AG09319 (cell line): ENCODE measurements at places on chromosomes 16 and 17.
A peak's percentile ranks its signal among the peaks of the same experiment; 100 is the strongest.

GRCh38 chr17:76688165-76688622, 22.6 kb downstream of the MXRA7 start:
- DNase-seq: no peak

- no peak for DNase-seq
Observed at GRCh38 chr16:25501530-25502255, 190.1 kb upstream of the HS3ST4 start.

GRCh38 chr17:65892912-65893377, 299.0 kb downstream of the CEP112 start:
- DNase-seq: no peak

GRCh38 chr17:65901394-65901793, 290.5 kb downstream of the CEP112 start:
- no peak for DNase-seq

GRCh38 chr17:1630662-1631061, 2.0 kb upstream of the SLC43A2 start:
- DNase-seq: no peak

GRCh38 chr16:24820522-24820921, 25.2 kb upstream of the SLC5A11 start:
- no peak for DNase-seq

DNA sequence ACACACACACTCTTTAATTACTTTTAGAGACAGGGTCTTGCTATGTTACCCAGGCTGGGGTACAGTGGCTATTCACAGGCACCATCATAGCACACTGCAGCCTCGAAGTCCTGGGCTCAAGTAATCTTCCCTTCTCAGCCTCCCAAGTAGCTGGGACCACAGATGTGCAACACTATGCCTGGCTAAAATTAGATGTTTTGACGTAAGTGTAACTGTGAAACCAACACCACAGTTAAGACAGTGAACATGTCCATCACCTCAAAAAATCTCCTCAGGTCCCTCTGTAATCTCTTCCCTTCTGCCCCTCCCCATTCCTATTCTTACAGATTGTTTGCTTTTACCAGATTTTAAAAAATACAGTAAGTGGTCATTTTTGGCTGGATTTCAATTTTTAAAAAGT, 66.7 kb downstream of the RPGRIP1L start:
- DNase-seq: no peak

GRCh38 chr17:71548540-71549190, 572.2 kb upstream of the SOX9 start:
- DNase-seq: no peak

DNA sequence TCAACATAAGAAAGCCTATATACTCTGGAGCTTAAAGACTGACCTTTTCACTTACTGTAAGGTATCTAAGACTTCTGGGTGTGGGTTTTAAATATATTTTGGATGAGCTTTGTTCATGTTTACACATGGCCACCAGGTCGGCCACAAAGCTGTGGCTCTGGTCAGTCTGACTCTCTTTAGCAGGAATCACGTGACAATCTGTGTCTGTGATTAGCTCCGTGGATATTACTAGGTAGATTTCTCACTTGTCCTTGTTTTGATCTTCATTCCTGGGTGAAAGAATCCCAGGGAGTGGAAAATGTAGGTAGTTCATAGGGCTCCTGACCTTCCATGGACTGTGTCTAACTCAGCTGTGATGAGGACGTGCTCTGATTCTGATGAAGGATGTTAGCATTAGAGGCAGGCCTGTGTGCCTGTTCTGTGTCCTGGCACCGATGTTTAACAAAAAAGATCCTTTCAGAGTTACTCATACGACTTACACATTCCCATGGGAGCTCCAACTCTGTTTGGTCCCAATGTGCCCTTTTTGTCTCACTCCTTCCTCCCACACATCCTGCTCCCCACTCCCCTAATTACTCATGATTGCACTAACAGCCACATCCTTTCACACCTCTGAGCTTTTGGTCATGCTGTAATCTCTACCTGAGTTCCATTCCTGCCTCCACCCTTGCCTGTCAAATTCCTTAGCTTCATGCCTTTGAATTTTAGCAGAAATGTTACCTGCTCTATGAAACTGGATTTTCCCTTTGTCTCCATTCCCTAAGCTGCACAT, 425.1 kb downstream of the MAF start:
- no peak for DNase-seq

DNA sequence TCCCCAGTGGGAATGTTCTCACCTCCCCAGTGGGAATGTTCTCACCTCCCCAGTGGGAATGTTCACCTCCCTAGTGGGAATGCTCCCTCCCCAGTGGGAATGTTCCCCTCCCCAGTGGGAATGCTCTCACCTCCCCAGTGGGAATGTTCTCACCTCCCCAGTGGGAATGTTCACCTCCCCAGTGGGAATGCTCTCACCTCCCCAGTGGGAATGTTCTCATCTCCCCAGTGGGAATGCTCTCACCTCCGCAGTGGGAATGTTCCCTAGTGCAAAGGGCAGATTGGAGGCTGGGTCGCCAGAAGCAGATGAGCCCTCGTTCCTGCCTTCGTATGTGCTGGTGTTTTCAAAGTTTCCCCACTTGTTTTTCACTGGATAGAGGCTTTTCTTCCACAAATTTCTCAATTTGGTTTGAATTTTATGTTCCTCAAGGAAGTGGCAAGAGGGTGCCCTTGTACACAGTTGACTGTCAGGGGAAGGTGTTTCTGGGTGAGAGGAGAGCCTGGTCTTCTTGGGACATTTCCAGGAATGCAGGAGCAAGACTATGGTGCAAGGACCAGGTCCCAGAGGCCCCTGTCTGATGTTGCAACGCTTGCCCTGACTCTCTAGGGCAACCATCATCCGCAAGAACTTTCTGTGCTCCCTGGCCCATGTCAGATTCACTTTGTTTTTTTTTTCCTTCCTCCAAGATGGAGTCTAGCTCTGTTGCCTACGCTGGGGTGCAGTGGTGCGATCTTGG, 34.0 kb downstream of the TRARG1 start:
- no peak for DNase-seq

DNA sequence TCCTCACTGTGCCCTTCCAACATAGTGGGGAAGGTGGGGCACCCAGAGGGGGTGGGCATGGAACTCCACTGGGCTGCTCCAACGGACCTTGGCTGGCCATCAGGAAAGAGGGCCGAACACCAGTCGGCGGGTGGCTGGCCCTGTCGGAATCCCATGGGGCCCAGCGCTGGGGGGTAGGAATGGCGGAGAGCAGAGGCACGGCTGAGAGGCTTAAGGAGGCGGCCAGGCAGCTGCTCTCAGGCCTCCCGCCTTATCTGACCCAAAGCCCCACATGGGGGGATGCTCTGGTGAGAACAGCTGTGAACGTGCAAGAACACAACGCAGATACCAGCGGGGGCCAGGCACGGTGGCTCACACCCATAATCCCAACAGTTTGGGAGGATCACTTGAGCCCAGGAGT, 4.4 kb upstream of the MYO1C start:
- DNase-seq: no peak

- peak; percentile 95 for DNase-seq
Observed at GRCh38 chr17:1783834-1784611, 22.2 kb downstream of the SERPINF1 start.

DNA sequence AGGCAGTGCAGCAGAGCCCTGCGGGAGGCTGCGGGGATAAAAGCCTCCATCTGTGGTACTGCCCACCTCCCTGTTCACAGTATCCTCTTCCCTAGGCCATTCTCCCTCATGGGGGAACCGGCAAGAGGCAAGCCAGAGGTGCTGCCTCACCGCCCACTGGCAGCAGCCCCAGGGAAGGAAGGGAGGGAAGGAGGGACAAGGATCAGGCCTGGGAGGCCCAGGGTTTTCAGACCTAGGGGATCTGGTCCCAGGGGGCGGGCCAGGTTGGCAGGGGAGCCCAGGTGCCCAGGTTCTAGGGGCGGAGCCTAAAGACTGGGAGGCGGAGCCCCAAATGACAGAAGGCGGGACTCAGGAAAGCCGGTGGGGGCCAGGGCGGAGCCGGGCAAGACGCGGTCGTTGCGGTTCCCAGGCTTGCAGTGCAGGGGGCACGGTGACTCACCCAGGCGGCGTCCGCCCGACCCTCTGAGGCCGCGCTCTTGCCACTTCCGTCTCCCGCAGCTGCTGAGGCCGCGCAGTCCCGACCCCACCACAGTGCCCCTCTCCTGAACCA, 3.0 kb upstream of the MTMR4 start:
- DNase-seq: no peak

GRCh38 chr16:10964891-10965326, 20.5 kb downstream of the CLEC16A start:
- no peak for DNase-seq

- DNase-seq: no peak
Observed at GRCh38 chr16:84820305-84820684, 510 bp downstream of the CRISPLD2 start.

GRCh38 chr17:12310811-12311210, 290.1 kb downstream of the MAP2K4 start:
- DNase-seq: no peak

DNA sequence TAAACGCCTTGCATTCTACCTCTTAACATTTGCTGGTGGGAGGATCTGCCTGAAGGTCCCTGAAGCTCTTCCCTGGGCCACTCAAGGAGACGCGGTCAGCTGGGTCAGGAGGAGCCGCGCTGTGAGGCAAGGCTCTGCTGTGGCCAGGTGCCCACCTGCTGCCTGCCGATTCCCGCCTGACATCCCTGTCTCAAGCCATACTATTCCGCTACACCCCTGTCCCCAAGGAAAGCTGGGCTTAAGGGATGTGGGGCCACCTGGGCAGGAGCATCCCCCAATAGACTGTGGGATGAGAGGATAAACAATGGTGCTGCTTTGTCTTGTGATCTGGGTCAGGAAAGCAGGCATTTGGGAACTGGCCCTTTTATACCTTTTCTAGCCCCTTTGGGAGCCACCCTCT, 5.1 kb downstream of the TPPP3 start:
- no peak for DNase-seq

DNA sequence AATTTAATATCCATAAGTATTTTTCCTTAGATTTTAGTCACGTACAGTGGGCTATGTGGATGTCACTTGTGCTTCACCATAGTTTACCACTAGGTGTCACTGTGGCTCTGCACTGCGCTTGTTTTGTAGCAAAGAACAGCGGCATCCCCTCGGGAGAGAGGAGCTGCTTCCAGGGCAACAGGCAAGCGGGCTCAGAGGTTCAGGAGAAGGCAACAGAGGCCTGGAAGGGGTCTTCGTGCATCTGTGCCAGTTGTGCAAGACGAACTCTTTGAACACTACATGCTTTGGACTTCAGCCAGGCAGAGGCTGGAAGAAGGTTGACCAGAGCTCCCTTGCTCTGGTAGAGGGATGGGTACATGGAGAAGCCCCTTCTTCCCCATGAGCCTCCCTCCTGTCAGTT, 20.6 kb downstream of the CYB561 start:
- DNase-seq: peak; percentile 62

- no peak for DNase-seq
Observed at GRCh38 chr16:13554005-13554404, 365.9 kb upstream of the ERCC4 start.

DNA sequence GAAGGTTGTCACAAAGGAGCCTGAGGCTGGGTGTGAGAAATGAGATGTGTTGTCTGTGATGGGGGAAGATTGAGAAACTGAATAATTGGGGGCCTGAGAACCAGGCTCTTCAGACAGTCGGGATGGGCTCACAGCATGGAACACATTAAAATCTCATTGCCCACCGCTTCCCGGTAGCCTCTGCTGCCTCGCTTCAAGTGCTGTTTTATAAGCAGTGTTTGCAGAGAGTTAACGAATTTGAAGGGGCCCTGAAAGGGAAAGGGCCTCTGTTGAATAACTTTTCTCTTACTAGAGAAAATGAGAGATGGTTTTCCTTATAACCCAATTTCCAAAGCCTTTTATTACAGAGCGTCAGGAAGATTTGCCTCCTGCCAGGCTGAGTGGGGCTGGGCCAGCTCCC, 258.8 kb upstream of the ASIC2 start:
- DNase-seq: no peak

DNA sequence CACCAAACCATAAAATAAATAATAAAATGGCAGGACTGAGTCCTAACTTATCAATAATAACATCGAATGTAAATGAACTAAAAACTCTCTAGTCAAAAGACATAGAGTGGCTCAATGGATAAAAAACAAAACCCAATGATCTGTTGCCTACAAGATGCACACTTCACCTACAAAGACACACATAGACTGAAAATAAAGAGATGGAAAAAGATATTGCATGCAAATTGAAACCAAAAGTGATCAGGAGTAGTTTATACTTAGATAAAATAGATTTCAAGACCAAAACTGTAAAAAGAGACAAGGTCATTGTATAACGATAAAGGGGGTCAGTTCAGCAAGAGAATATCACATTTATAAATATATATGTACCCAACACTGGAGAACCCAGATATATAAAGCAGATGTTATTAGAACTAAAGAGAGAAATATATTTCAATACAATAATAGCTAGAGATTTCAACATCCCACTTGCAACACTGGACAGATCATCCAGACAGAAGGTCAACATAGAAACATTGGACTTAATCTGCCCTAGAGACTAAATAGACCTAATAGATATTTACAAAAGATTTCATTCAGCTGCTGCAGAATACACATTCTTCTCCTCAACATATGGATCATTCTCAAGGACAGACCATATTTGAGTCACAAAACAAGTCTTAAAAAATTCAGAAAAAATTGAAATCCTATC, 29.8 kb downstream of the SLC47A2 start:
- DNase-seq: no peak

GRCh38 chr17:43220511-43221125, 7.8 kb downstream of the CCDC200 start:
- no peak for DNase-seq

DNA sequence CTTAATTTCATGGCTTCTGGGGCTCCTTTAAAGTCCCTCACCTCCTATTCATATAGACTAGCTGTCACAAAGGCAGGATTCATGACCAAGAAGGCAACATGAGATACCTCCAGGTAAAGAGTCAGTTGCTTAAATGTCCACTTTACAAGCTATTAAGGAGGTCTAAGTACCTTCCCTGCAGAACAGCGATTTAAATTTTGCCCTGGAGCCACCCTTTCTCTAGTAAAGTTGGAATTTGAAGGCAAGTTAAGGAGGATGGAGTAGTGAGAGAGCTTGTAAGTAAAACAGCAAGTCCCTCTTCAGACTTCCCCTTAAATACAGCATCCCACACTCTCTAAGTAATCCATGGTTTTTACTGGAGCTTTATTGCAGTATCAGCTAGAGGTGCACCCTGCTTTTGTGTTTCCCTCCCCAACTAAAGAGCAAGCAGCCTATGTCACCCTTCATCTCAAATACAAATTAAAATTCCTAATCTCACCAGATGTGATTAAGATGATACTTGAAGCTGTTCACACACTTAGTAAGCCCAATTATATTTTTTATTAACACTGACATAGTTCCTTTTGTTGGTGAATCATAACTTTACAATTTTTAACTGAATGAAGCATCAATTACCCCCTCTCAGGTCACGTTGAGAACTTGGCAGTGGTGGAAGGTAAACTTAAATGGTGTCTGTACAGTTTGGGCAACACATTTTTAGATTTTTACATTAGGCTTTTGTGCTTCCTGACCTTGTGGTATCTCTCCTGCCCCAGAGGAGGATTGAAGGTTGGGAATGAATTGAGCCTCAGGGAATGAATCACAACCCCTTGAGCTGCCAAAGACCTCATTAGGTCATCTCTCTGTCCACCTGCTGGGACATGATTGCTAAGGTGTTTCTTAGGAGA, 108.9 kb downstream of the TANGO6 start:
- DNase-seq: no peak

- DNase-seq: no peak
Observed at GRCh38 chr16:15856901-15857698, at the start of gene MYH11. MYH11 (minus strand) TSS chr16:15857028; CDS start chr16:15838252, 18,776 bp downstream.
